MCF 10A (cell line): ENCODE measurements at places on chromosomes 16 and 17.

DNA sequence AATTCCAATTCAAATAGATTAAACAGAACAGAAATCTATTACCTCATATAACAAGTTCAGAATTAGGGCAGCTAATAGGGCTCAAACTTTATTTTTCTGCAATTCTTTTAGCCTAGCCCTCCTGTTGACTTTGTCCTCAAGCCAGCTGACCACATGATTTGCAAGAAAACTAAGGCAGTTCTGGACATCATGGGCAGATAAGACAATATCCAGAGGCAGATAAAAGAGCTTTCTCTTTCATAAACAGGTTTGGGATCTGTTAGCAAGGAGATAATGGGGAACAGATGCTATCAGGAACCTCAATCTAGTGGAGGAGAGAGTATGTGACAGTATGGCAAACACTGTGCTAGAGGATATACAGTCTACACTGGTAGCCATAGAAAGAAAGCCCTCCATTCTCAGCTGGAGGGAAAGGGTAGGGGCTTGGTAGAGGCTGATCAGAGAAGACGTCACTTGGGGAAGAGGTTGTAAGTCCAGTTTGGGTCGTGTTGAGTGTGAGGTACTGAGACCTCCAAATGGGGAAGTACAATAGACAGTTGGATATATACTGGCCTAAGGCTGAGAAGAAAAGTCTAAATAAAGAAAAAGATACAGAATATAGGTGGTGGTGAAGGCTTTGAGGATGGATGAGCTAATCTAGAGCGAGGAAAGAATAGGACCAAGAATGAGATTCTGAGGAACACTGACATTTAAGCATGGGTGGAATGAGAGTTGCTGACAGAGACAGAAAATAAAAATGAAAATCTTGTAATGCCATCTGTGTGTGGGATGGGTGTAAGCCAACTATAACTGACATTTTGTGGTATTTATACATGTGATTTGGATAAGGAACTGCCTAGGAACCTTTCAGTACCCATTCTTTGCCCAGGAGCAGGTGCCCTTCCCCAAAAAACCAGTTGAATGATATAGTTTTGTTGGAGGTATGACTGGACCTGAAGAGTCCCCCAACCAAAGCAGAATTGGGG lies 67.4 kb downstream of the CYB561 start:
- no peak overlapping the region for H3K4me3 ChIP-seq
- H3K36me3 ChIP-seq, result peaks cover 31% of the 10 kb centered on the region
- H3K27me3 ChIP-seq, result no peaks in the 10 kb centered on the region
- peaks cover 18% of the 10 kb centered on the region for H3K4me1 ChIP-seq
- H3K27ac ChIP-seq, result no peak overlapping the region

DNA sequence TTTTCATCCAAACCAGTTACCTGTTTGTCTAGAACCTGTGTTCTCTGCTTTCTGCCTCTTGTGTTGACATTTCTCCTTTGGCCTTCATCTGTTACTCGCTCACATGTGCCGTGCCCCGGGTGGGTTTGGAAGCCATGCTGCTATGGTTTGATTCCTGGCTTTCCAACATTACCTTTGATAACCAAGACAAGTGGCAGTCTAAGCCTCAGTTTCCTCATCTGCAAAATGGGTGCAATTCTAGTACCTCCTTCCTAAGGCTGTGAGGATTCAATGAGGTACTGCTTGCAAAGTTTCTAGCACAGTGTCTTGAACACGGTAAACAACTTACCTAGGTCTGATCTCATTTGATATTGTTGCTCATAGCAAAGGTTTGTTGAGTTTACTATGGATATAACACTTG lies 665.0 kb downstream of the WWOX start:
- DNase-seq, result no peak
- no peak overlapping the region for H3K4me3 ChIP-seq
- H3K4me1 ChIP-seq, result no peaks in the 10 kb centered on the region
- H3K27me3 ChIP-seq, result no peaks in the 10 kb centered on the region
- no peaks in the 10 kb centered on the region for H3K36me3 ChIP-seq
- H3K27ac ChIP-seq, result no peak overlapping the region

DNA sequence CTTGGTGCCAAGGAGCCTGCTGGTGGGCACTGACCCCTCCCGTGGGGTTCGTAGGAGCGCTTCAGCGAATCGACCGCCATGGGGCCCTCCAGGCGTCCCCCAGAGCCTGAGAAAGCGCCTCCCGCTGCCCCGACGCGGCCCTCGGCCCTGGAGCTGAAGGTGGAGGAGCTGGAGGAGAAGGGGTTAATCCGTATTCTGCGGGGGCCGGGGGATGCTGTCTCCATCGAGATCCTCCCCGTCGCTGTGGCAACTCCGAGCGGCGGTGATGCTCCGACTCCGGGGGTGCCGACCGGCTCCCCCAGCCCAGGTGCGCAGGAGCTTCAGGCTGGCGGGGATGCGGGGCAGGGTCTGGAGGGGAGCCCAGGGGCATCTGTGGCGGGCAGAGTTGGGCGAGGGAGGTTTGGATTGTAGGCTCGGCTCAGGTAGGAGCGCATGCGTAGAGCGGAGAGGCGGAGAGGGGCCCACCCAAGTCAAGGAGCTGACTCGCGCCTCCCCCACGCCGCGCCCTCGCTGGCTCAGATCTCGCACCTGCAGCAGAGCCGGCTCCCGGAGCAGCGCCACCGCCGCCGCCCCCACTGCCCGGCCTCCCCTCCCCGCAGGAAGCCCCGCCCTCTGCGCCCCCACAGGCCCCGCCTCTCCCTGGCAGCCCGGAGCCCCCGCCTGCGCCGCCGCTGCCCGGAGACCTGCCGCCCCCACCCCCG lies 19.8 kb downstream of the FMNL1 start:
- H3K36me3 ChIP-seq, result peaks cover 8% of the 10 kb centered on the region
- H3K4me3 ChIP-seq, result no peak overlapping the region
- no peaks in the 10 kb centered on the region for H3K27me3 ChIP-seq
- peaks cover 5% of the 10 kb centered on the region for H3K4me1 ChIP-seq

DNA sequence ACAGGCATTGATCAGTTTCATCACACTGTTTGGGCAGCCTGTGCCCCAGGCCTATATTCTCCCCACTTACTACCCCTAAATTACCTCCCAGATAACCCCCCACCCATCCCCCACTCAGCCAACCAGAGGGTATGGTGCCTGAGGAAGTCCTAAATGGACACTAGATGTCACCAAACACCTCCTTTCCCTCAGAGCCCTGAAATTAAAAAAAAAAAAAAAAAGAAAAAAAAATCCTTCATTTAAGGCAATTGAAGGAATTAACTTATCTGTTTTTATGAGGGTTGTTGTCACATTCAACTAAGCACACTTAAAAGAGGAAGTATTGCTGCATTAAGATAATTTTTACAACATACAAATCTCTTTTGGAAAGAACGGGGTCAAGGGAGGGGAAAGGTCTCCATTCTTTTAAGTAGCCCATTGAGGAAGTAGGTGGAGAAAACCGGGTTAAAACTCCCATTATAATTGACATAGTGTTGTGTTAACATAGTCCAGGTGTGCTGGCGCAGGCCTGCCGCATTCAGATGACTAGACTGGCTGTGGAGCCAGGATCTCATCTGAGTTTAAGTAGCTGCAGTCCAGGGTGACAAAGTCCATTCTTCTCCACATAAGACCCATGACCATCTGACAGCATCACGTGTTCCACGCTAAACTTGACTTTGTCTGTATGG lies 46.3 kb downstream of the SNX11 start:
- no peaks in the 10 kb centered on the region for H3K4me1 ChIP-seq
- peak; percentile 47 for DNase-seq
- peaks cover 53% of the 10 kb centered on the region for H3K27me3 ChIP-seq
- no peak overlapping the region for H3K27ac ChIP-seq

GRCh38 chr17:54948380-54948779 lies 20.1 kb downstream of the COX11 start:
- H3K36me3 ChIP-seq, result peaks cover 77% of the 10 kb centered on the region
- H3K27me3 ChIP-seq, result no peaks in the 10 kb centered on the region
- peaks cover 14% of the 10 kb centered on the region for H3K4me1 ChIP-seq
- H3K27ac ChIP-seq, result no peak overlapping the region

DNA sequence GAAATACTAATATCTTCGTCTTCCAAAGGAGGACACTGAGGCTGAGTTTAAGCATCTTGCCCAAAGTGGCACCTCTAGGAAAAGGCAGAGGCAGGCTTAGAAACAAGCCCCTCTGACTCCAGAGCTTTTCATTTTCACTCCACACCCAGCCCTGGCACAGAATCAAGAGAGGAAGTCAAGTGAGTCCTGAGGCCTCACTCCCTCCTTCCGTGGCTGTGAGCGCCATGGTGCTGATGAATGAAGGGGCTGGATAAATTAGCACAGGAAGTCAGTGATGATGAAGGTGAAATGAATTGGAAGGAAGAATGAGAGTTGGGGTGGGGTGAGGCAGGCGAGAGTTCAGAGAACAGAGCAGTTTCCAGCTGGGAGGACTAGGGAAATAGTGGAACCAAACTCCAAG lies 179.3 kb downstream of the TMEM132E start:
- no peak for DNase-seq
- no peak overlapping the region for H3K4me3 ChIP-seq
- no peaks in the 10 kb centered on the region for H3K27me3 ChIP-seq
- H3K27ac ChIP-seq, result no peak overlapping the region

- DNase-seq, result no peak
- H3K36me3 ChIP-seq, result no peaks in the 10 kb centered on the region
- peaks cover 23% of the 10 kb centered on the region for H3K4me1 ChIP-seq
- no peak overlapping the region for H3K27ac ChIP-seq
- no peaks in the 10 kb centered on the region for H3K27me3 ChIP-seq
Measured at GRCh38 chr17:70099294-70099693, 24.3 kb downstream of the KCNJ16 start.

- peak; percentile 88 for DNase-seq
- H3K4me3 ChIP-seq, result peak overlapping the region; percentile 57
- peaks cover 22% of the 10 kb centered on the region for H3K36me3 ChIP-seq
- peaks cover 28% of the 10 kb centered on the region for H3K4me1 ChIP-seq
Measured at GRCh38 chr17:72710202-72710601, 382.3 kb downstream of the SLC39A11 start.

GRCh38 chr16:87107201-87107600 lies 210.0 kb downstream of the C16orf95 start:
- DNase-seq, result no peak
- H3K27me3 ChIP-seq, result no peaks in the 10 kb centered on the region
- no peak overlapping the region for H3K4me3 ChIP-seq
- no peaks in the 10 kb centered on the region for H3K4me1 ChIP-seq
- no peak overlapping the region for H3K27ac ChIP-seq
- H3K36me3 ChIP-seq, result no peaks in the 10 kb centered on the region

- no peaks in the 10 kb centered on the region for H3K4me1 ChIP-seq
- H3K27ac ChIP-seq, result no peak overlapping the region
- H3K27me3 ChIP-seq, result no peaks in the 10 kb centered on the region
- no peak overlapping the region for H3K4me3 ChIP-seq
- DNase-seq, result no peak
Measured at GRCh38 chr17:9557857-9558256, 17.8 kb downstream of the STX8 start.

DNA sequence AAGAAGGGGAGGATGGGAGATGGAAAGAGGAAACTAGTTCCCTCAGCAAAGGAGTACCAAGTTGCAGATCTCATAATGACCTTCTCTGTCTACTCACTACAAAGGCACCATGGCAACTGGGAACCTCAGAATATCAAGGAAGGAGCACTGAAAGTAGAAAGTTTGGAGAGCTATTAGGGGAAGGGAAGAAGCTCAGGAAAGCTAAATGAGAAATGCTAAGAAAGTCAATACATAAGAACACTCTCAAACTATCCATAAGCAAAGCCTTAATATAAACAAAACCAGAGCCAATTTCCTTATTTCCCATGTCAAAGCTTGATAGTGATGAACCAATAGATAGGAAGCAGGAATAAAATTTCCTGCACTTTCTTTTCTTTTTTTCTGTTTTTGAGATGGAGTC lies 57.9 kb upstream of the C17orf78 start:
- H3K36me3 ChIP-seq, result peaks cover 67% of the 10 kb centered on the region
- H3K27me3 ChIP-seq, result no peaks in the 10 kb centered on the region
- no peak for DNase-seq
- no peak overlapping the region for H3K27ac ChIP-seq

- no peak for DNase-seq
- H3K27me3 ChIP-seq, result peaks cover 11% of the 10 kb centered on the region
- no peaks in the 10 kb centered on the region for H3K36me3 ChIP-seq
- H3K4me3 ChIP-seq, result no peak overlapping the region
Measured at GRCh38 chr17:74608511-74608910, 15.0 kb downstream of the CD300E start.
